Stromal cell of bone marrow (primary cell): ENCODE measurements at places on chromosomes 2 and 18.

DNA sequence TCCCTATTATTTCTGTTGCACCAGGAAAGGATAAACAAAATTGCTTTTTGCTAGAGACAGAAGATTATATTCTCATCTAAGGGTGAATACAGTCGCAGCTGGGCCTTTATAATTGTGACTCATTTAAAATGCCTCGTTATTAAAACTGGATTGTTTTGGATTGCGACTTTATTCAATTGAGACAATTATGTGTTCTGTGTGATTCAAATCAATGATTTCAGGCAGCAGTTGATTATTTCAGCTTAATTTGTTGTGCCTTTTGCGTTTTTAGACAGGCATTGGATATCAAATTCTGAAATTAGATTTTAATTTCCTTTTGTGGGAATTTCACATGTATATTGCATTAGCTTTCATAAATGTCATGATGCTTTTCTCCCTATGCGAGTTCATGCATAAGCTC is 778.1 kb upstream of the SOX11 start:
- DNase-seq = no peak

GRCh38 chr2:28979041-28979440 is 2.1 kb upstream of the TOGARAM2 start:
- DNase-seq = no peak

DNA sequence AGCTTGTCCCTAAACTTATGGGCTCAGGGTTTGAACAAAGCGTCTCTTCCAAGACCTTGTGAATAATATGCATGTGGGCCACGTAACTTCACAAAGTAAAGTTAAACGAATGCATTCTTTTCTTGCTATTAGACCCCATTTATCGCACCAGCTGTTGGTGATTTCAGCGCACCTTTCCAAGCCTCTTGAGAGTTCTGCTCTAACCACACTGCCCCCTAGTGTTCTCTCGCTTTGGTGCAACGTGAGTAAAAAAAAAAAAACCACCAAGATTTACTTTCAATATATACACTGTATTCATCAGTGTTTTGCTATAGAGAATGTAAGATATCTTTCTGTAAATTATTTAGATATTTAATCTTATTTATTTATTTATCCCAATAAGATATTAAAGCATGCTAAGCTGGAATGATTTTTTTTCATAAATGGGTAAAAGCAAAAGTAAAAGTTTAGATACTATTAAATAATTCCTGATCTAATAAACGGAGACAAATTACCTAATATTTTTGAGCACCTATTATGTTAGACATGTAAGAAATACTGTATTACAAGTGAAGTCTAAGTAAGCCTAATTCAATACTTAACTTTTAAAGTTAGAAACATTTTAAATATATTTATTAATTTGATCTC is 459.5 kb downstream of the DLGAP1 start:
- peak; percentile 23 for DNase-seq

GRCh38 chr2:175621821-175622220 is 380.2 kb downstream of the LNPK start:
- no peak for DNase-seq

GRCh38 chr2:205564346-205565141 is 117.8 kb upstream of the NRP2 start:
- no peak for DNase-seq

DNA sequence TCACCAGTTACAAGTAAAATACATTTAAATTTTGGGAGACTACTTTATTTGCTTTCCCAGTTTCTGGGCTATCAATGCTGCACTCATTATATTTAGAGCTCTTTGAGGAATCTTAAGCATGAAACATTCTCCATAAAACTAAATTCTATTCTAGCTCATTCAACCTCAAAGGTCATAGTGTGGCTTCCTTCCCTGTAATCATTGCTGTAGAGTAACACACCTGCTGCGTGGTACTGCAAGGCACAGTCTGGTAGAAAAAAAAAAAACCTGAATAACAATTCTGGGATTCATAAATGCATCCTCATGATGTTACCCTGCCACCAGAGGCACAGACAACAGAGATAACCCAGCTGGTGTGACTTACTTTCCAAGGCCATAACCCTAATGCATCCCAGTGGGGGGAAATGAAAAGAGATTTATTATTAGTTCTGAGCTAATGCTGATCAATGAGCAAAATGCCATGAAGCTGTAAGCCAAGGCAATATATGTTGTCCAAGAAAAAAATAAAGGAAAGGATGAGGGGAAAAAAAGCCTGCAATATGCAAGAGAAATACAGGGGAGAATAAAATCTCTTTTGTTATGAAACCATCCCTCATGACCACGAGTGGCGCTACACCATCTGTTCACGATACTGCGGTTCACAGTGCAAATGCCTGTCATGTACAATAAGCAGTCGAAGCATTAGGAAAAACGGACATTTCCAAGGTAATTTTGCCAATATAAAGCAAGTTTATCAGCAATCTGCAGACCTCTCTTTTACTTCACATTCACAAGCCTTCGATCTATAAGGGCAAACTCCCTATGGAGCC is 1481.6 kb upstream of the PIK3C3 start:
- DNase-seq = no peak

DNA sequence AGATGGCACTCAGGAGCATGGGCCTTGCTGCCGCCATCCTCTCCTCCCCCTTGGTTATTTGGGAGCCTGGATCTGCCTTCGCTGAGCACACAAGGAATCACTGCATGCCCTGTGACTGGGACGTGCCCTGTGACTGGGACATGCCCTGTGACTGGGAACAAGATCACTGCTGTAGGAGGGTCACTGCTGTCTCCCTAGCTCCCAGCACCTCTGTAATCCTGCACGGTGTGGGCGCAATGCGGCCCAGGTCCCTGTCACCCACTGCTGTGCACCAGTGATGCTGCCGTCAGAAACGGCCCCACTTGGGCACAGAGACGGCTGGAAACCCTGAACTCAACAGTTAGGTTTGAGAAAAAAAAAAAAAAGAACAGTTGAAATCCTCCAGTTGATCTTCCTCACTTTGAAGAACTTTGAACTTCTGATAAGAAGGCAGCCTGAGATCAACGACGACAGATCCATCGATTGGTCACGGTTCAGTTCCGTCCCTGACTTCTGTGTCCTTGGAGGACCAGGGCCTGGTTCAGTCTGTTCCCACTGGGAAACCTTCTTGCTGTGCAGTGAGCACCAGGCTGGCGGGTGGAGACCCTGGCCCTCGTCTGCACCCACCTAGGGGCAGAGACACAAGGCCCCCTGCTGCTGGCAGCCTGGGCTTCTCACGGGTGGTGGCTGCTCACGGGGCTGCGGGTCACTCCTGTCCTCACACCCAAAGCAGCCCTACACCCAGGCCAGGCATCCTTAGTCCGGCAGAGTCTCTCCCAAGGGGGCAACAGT is 125.9 kb downstream of the PXDN start:
- DNase-seq = no peak

DNA sequence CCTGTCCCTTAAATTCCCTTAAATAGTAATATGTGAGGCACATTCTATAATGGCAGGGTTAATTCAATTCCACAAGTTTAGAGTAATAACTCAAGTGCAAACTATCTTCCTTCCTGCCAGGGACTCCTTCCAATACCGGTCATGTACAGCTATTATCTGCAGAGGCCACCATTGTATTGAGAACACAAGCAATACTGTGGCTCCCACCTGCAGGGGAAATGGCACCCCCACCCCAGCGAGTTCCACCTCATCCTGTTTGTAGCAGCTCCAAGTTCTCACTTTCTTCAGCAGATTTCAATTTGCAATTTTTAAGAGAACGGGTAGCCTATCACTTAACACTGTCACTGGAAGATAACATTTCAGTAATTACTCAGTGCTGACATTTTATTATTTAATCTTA is 172.1 kb upstream of the PID1 start:
- DNase-seq = no peak

DNA sequence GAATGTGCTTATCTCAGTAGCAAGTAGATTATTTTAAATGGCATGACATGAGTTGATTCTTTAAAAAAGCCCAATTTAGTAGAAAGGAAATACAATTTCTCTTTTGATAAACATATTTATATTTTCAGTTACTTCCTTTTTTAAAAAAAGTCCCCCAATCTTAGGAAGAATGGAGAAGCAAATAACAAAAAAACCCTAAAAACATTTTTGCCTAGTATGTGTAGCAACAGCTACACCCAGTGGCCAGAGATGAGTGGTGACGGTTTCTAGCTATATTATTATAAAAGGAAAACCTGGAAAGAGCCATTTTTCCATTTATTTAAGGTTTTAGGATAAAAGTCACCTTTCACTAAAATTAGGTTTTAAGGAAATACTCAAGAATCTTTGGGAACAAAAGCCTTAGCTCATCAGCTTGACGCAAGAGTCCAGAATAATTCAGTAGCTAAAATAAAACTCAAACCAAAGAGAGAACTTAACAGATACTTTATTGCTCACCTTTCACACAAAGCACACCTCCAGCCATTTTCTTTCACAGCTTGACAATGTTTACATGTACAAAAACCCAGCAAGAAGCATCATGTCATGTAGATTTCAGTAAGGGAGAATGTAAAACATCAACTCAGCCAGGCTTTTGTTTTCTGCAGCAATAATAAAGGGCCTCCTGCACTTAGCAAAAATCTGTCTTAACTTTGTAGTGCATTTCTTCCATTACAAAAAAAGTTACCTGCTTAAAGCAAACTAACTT is 15.7 kb downstream of the FAM98A start:
- DNase-seq = peak; percentile 30

- DNase-seq = no peak
Observed at GRCh38 chr2:241563981-241564595, 5.5 kb downstream of the BOK start.

DNA sequence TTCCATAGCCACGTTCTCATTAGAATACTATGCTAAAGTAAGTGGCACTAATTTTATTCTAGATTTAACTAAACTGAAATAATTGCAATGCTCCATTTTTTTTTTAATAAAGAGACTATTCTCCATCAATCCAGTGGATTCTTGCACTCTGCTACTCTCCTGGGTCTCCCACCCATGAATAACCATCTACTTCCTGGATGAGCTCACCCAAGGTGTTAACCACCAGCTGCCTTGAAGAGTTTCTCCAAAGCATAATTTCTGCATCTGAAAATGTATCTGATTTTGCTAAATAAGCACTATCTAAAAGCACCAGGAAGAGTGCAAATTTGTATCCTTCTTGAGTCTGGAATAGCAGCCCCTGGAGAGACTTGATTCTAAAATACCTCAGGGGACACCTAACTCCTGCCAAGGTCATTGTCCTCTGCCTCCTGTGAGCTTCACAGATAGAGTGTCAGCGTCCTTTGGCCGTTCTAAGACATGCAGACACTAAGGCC is 41.6 kb upstream of the SH3BP4 start:
- no peak for DNase-seq

- peak; percentile 49 for DNase-seq
Observed at GRCh38 chr2:70919672-70920366, 15.9 kb upstream of the ATP6V1B1 start.

DNA sequence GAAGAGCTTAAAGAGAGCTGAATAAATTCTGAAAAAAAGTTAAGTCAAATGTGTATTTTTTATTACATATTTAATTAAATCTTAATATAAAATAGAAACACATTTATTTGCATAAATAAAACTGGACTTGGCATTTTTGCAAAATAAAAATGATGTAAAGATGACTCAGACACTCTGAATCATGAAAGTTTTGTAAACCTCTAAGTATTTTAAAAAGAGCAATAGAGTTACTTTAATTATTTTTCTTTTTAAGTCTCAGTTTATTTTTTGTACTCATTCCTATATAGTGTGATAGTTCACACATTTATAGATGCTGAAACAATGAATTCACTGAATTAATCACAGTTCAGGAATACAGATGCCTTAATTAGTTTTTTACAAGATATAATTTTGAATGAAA is 109.9 kb upstream of the DTNA start:
- peak; percentile 28 for DNase-seq

GRCh38 chr2:208983486-208983885 is 440.4 kb upstream of the MAP2 start:
- DNase-seq = no peak

DNA sequence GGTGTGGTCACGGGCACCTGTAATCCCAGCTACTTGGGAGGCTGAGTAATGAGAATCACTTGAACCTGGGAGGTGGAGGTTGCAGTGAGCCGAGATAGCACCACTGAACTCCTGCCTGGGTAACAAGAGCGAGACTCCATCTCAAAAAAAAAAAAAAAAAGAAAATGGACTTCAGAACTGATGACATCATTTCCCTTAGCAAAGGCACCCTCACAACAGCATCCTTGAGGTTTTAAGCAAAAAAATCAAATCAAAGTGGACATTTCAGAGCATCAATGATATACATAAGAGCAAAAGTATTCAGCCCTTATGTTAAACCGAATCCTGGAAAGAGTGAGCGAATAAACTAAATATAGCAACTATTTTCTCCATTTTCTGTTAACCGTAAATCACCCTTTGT is 45.3 kb downstream of the EPB41L3 start:
- no peak for DNase-seq

DNA sequence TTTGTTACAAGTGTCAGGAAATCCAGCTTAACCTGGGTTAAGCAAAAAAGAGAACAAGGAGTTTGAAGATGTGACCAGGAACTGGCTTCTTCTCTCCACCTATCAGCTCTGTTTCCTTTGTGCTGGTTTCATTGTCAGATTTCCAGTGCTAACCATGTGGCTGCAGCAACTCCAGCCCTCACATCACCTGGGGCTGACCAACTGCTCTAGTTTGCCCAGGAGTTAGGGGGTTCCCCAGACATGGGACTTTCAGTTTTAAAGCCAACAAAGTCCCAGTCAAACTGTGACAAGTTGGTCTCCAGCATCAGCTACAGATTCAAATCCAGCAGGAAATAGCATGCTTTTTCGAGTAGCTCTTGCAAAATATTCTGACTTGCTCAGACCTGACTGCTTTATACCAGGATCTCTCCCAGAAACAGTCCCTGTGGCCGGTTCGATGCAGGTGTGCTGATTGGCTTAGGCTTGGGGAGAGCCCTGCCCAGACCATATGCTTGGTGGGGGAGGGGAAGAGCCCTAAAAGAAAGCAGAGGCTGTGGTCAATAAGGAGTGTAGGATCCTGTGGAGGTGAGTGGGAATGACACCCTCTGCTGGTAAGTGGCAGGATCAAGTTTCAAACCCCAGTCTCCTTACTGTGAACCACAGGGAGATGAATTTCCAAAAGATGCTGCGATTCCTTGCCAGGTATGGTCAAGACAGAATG is 49.5 kb downstream of the KCNE4 start:
- no peak for DNase-seq

- DNase-seq = peak; percentile 63
Observed at GRCh38 chr2:101967826-101968513, 23.8 kb upstream of the IL1R2 start.

DNA sequence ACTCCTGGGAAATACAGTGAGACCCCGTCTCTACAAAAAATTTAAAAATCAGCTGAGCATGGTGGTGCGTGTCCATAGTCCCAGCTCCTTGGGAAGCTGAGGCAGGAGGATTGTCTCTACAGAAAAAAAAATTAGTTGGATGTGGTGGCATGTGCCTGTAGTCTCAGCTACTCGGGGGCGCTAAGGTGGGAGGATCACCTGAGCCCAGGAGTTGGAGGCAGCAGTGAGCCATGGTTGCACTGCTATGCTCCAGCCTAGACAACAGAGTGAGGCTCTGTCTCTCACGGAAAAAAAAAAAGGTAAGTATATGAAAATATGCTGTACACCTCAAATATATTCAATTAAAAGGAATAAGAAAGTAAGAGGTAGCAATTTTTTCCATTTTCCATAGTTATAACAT is 92.5 kb upstream of the TGIF1 start:
- no peak for DNase-seq

GRCh38 chr2:45390861-45391260 is 220.2 kb downstream of the SRBD1 start:
- DNase-seq = no peak

GRCh38 chr2:6704077-6704476 is 161.6 kb downstream of the CMPK2 start:
- no peak for DNase-seq

- no peak for DNase-seq
Observed at GRCh38 chr18:43398601-43399000, 121.3 kb upstream of the SYT4 start.
